ENCODE measurements at places on chromosomes 12 and 14.

- DNase-seq = no peak
Measured at GRCh38 chr14:72559202-72559601, 334.7 kb downstream of the DPF3 start.

DNA sequence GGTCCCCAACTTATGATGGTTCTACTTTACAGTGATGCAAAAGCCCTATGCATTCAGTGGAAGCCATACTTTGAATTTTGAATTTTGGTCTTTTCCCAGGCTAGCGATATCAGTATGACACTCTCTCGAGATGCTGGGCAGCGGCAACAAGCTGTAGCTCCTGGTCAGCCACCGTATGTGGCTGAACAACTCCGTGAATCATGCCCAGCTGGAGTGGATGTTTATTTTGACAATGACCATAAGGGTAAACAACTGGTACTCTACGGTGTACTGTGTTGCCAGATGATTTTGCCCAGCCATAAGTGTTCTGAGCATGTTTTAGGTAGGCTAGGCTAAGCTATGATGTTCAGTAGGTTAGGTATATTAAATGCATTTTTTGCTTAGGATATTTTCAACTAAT lies 8.2 kb upstream of the ZNF410 start:
- DNase-seq = no peak

DNA sequence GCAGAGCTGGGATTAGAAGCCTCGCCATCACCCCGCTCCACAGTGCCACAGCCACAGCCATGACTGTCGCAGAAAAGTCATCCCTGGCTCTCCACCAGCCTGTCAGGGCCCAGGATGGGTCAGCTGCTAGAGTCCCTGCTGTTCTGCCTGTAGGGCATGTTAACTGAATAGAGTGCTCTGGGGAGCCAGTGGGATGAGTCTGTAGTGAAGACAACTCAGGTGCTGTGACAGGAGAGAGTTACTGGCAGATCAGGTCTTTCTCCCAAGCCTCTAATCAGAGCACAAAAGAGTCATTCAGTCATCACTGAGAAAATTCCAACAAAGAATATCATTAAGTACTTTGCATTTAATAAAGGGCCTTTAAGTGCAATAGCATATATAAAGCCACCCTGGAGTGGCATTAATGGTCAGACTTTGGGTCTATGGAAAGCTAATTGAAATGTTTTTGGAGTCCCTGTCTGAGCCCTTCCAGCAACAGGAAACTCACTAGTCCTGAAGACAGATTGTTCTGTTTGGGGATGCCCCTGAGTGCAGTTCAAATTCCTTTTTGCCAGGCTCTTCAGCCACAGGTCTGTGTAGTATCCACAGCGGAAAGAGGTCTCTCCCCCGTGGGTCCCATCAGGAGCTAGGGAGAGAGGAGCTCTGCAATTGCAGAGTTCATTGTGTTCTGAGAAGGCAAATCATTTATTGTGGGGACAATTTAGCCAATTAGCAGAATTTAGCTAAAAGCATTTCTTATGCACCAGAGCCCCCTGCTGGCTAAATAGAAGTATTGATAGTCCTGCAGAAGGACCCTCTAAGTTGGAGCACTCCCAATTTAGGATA lies 45.2 kb upstream of the C14orf132 start:
- peak; percentile 59 for DNase-seq

- DNase-seq = no peak
Measured at GRCh38 chr12:80170915-80171314, 71.6 kb downstream of the OTOGL start.

DNA sequence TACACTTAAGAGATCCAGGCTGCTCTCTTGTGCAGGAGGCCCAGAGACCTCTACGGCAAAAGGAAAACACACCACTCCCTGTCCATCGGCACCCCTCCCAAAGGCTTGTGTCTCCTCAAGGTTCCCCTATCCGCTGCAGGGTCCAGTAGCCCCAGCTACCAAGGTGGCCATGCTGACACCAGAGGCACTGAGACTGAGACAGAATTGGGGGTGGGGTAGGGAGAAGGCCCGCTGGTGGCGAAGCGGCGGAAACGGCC lies 590 bp downstream of the DDIT3 start:
- no peak for DNase-seq

GRCh38 chr14:100078216-100078803 lies 13.1 kb downstream of the EVL start:
- DNase-seq = no peak

GRCh38 chr12:65911321-65911720 lies 87.0 kb downstream of the HMGA2 start:
- DNase-seq = no peak

DNA sequence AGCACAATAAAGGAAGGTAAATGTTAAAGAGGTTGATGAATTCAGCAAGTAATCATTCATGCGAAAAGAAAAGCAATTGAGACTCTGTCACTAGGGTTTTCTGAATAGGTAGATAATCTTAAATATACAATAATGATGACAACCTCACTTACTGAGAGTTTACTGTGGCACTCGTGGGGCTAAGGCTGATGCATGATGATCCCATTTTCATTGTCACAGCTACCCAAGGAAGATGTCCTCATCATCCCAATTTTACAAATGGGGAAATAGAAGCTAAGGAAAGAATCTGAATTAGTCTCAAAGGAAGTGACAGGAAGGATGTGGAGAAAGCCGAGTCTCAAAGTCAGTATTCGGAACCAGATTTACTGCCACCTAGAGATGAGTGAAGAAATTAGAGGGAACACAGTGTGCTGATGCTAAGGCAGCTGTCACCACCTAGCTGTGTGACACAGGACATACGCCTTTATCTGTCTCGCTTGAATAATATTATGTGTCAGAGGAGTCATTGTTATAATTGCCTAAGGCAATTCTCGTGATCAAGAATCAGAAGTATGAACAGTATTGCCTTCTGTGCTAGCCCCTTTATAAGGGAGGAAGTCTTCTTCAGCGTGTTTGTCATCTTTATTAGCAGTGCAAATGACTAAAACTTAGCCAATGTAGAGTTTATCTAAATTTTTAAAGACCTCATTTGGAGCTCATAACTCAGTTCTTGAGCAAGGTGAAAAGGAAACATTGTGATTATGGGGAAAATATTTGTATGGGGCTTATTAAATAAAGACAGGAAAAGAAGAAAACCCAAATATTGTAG lies 63.2 kb downstream of the ERGIC2 start:
- peak; percentile 75 for DNase-seq

DNA sequence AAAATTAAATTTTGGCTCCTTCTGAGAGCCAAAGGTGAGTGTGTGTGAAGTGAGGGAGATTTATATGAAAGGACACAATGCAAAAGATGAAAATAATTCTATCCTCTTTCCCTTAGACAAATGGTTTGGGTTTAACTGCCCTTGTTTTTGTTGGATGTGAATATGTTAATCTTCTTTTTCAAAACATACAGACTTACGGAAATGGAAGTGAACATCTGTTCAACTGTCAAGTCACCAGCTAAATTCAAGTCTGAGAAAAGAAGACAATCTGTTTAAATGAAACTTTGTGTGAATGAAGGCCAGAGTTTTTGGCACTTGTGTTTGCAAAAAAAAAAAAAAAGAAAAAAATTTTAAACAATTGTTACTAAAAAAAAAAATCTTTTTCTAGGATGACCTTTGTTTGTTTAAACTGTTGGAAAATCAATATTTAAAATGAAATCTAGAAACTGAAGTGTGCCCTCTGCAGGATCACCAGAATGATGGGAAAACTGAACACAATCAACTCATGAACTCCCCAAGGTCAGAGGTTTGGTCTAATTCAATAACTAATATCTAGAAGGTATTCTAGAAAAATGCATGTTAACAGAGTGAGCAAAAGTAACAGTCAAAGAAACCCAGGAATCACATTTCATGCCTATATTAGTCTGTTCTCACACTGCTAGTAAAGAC lies 448.8 kb downstream of the FLRT2 start:
- DNase-seq = no peak

GRCh38 chr12:74889563-74890236 lies 319.9 kb downstream of the KCNC2 start:
- DNase-seq = no peak

- DNase-seq = no peak
Measured at GRCh38 chr12:48022676-48023385, 18.6 kb upstream of the COL2A1 start.

GRCh38 chr12:92911339-92911738 lies 17.8 kb downstream of the EEA1 start:
- no peak for DNase-seq

GRCh38 chr14:46686652-46687051 lies 35.1 kb upstream of the RPL10L start:
- DNase-seq = no peak

DNA sequence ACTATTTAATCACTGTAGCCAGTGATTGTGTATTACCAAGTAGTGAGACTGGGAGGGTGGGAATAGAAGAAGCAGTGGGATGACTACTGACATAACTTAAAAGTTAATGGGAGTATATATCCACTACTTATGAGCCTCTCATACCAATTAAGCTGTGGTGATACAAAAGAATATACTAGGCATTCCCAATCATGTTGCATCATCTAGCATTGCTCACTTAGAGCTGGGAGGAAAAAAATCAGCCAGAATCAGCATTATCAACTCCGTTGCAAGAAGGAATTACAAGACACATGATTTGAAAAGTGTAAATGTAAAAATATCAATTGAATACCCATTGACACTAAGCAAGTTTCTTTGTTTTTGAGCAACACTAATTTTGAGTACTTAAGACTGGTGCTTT lies 745 bp upstream of the PPP1R36 start:
- no peak for DNase-seq

Data from NCI-H345 (cell line).